ENCODE measurements at places on chromosomes 6 and 20.

- no peak for DNase-seq
Observed at GRCh38 chr6:140040396-140040795, 665.9 kb upstream of the CITED2 start.

GRCh38 chr20:32360333-32360634 is 2.2 kb downstream of the ASXL1 start:
- no peak for DNase-seq

GRCh38 chr6:14626556-14626955 is 509.0 kb downstream of the CD83 start:
- DNase-seq, result no peak

- no peak for DNase-seq
Observed at GRCh38 chr6:25375125-25375524, 96.0 kb downstream of the CARMIL1 start.

DNA sequence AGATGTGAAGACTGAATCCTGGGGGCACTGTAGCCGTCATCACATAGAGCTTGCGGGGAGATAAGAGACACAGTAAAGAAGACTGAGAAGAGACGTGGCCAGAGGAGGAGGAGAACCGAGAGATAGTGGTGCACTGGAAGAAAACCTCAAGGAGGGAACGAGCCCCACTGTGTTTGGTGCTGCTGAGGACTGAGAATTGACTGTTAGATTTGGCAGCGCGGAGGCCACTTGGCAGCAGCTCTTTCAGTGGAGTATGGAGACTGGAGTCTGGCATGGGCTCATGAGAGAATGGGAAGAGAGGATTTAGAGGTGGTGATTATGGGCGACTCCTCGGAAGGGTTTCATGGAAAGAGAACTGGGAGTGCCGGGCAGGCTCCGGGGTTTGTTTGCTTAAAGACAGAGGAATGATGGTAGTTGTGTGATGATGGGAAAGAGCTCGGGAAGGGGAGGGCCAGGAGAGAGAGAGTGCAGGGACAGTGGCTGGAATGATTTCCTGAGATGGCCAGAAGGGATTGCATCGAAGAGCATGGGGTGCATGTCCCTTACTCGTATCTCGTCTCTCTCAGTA is 18.0 kb downstream of the CDYL start:
- no peak for DNase-seq

DNA sequence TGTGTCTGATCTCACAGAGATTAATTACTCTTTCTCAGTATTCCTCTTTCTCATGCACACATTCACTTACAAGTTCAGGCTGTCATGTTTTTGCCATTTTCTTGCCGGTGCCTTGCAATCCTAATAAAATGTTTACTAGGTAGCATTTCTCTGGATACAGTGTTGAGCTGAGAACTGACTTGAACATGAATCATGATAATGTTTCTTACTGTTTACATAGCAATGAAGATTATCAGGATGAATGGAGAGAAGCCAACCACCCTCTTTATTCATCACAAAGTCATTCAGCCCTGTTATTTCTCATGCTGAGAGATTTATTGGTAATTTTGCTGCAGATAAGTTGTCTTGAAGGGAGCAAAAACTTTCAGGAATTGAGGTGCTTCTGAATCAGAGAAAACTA is 185.5 kb upstream of the ECI2 start:
- DNase-seq, result no peak

DNA sequence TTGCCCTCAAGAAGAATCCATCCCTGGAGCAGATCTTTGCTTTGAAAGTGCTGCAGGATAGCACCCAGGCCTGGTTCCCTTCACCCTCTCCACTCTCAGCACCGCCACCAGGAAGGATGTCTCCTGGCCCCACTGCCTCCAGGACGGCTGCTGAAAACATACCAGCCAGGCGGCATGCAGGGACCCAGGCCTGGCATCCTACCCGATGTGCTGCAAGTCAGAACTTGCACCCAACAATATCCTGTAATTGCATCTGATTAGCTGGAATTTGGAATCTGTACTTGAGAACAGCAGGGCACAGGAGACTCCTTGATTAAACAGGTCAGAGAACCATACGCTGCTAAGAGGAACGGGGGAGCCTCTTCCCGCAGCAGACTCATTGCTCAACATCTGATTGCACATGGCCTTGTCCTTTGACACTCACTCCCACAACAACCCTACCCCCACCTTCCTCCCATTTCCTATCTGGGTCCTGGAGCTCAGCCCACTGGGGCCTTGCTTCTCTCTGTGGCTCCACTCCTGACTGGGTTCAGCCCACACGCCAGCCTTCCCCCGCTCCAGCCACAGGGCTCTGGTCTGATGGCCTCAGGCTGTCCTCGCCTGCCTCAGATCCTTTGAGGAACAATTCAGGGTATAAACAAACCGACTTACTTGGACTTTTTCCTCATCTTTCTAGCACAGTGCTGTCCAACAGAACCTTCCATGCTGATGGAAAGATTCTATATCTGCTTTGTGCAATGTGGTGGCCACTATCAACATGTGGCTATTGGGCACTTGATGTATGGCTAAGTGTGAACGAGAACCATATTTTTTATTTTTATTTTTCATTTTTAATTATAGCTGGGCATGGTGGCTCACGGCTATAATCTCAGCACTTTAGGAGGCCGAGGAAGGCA is 78.0 kb downstream of the FGD2 start:
- no peak for DNase-seq

- DNase-seq, result peak; percentile 23
Observed at GRCh38 chr6:7050872-7051779, 56.6 kb upstream of the RREB1 start.

- no peak for DNase-seq
Observed at GRCh38 chr20:4086771-4087687, 71.7 kb upstream of the RNF24 start.

DNA sequence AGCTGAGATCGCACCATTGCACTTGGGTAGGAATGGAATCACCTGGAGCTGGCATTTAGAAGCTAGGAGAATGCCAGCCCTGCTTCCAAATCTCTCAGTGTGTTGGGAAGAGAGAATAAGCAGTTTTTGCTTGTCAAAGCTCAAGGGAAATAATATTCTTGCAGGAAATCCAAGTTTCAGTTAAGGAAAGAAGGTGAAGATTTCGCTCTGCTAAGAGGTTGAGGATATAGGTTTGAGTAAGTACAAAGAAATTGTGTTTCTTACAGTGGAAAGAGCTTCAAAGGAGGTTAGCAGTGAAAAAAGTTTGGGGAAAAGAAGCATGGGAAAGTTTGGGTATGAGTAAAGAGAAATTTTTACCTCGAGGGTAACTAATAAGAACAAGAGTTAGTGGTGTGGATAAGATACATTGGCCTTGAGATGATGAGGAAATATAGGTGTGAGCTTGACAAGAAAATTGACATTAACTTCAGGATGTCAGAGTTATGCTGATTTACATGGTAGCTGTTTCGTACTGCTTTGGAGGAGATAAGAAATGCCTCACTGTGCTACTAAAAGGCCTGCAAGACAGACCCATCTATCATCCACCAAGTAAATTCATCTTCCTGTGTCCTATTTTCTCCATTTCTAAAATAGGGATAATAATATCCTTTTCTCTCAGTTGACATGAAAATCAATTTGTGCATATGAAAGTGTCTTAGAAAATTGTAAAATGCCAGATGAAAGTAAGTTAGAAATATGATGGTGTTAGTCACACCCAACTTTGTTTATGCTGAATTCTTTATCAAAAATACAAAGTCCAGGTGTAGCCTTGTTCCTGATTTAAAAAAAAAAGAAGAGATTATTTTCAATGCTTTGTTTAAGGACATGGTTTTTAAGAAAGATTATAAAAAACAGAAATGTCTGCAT is 12.8 kb upstream of the HINT3 start:
- no peak for DNase-seq

DNA sequence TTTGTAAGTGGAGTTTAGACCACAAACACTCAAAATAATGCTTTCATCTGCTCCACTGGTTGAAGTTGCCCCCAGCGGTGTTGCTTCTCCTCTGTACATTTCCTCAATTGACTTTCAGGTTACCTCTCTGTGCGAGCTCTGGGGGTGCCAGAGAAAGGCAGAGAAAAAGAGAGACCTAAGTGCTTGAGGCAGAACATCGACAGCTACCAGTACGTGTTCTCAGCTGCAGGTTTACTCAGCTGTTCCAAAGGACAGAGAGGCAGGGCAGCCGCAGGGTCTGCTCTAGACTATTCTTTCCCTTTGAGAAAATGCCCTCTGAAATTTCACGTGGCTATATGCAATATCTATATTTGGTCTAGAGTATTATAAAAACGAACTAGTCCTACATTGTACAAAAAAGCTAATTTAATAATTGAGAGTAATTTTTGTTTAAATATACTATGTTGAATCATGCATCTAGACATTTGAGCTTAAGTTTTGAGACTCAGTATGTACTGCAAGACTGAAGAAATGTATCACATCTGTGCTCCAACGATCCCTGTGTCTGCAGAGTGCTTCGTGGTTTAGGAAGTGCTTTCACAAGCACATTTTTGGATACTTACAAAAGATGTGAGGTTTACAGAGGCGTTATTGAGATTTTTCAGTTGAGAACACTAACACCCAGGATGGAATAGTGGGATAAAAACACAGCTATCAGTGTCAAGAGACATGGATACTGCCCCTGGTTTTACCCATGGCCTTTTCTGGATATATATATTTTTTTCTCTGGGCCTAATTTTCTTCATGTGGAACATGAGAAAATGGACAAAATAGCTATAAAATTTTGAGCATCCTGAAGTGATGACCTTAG is 453.6 kb upstream of the FLRT3 start:
- no peak for DNase-seq

DNA sequence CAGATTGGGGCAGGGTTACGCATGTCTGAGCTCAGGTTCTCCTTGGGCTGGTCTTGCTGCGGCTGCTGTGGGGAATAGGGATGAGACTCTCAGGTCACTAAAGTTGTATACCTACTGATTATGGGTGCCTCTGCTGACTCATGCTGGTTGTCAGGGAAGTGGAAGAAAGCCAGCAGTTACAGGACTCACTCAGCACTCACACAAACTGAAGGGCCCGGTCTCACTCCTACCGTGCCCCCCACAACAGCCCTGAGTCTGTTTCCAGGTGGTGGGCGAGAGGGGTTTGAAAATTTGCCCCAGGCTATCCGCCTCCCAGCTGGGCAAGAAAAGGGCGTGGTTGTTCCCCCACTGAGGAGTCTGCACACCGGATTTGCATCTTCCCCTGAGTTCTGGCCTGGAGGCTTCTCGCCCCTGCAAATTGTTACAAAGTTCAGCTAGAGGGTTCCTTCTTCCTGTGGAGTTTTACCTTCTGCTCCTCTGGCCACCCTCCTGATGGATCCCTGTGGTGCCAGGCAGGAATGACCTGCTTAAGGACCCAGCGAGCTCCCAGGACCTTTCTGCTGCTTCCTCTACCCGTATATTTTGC is 659.2 kb downstream of the HDGFL1 start:
- no peak for DNase-seq

DNA sequence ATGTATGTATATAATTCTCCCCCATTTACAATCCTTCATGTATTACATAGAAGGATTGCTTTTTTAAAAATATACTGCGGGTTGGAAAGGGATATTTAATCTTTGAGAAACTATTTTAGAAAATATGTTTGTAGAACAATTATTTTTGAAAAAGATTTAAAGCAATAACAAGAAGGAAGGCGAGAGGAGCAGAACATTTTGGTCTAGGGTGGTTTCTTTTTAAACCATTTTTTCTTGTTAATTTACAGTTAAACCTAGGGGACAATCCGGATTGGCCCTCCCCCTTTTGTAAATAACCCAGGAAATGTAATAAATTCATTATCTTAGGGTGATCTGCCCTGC is 3.6 kb downstream of the FOXC1 start:
- no peak for DNase-seq

GRCh38 chr6:145875496-145876211 is 61.1 kb upstream of the FBXO30 start:
- DNase-seq, result no peak

- DNase-seq, result no peak
Observed at GRCh38 chr20:44075191-44075949, 111.6 kb downstream of the JPH2 start.

GRCh38 chr20:1538655-1539054 is 18.9 kb downstream of the SIRPD start:
- DNase-seq, result no peak

GRCh38 chr6:159973406-159973805 is 4.5 kb downstream of the IGF2R start:
- DNase-seq, result no peak

GRCh38 chr6:21522797-21523456 is 70.6 kb upstream of the SOX4 start:
- DNase-seq, result no peak

DNA sequence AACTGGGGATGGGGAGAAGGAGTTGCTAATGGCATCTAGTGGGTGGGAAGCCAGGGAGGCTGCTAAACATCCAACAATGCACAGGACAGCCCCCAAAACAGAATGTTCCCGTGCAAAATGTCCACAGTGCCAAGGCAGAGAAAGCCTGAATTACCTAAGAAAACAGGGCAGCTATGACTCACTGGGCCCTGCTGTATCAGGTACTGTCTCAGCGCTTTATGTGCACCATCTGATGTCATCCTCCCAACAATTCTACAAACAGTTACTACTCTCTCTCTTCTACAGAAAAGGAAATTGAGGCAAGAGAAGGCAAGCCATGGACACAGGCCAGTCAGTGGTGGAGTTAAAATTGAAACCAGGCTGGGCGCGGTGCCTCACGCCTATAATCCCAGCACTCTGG is 3.1 kb downstream of the YTHDF1 start:
- DNase-seq, result no peak

DNA sequence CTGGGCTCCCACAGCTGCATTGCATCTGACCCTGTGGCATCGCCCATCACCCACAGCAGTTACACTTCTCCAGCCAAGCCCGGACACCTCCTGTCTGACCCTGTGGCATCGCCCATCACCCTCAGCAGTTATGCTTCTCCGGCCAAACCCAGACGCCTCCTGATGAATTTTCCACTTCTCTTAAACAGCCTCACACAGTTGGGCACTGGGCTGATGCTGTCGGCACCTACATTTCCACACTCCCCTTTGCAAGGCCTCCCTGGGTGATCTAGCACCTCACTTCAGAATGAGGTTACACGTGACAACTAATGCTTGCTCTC is 175.2 kb upstream of the ARID1B start:
- DNase-seq, result no peak
